ENCODE measurements at places on chromosomes 16 and 17.
A peak's percentile ranks its signal among the peaks of the same experiment; 100 is the strongest.

DNA sequence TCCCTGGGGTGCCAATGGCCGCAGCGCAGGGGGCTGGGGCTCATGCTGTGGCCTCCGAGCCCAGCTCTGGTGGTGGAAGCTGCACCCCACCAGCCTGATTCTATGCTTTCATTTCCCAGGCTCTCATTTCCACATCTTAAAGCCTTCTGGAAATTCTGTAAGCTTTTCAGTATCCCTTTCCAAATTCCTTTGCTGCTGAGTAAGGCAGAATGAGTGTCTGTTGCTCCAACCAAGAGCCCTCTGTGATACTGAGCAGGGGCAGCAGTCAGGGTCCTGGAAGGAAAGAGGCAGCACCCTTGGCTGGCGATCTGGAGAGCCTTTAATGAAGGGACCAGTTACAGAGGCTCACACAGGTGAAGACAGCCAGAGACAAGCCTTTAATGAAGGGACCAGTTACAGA lies 79.5 kb upstream of the FOXF1 start:
- DNase-seq: no peak

GRCh38 chr17:1110541-1110861 lies 69.3 kb downstream of the ABR start:
- DNase-seq: no peak

DNA sequence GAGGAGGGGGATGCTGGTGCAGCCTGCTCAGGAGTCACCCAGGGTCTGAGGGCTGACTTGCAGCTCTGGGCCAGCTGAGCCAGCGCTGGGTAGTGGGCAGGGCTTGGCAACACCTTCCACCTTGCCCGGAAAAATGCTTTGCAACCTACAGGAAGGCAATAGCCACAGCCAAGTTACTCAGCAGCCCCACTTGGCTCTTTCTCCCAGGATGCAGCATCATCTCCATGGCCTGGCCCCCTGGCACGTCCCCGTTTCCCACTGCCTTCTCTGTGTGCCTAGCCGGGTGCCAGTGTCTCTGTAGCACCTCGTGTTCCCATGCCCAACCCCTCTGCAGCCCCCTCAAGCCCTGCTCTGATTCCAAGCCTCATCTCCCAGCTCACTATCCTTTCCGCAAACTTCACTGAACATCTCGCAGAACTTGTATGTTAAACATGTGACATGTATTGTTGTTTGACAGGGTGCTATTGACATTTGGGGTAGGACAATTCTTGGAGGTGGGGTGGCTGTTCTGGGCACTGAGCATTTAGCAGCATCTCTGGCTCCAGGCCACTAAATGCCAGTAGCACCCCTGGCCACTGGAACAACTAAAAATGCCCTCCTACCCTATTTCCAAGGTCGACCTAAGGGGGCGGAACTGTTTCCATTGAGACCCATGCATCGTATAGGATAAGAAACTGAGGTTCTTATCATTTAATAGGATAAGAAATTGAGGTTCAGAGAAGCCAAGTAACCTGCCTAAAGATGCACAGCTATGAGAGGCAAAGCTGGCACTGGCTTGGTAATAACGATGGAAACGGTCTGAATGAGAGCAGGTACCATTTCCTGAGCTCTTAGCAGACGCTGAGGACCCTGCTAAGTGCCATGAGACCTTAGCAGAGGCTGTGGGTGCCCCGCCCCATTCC lies 12.2 kb downstream of the DEXI start:
- DNase-seq: no peak

DNA sequence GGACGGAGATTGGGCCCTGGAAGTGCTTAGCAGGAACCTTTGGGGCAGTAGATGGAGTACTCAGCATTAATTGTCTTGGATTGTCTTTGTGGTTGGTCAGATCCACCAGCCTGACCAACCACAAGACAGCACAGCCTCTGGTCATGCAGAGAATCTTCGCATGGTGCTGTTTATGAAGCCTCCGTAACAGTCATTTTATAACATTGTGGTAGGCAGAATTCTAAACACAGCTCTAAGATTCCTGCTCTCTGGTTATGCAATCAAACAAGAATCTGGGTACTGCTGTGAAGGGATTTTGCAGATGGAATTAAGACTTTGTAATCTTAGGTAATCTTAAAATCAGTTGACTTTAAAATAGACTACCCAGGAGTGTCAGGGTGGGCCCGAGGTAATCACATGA lies 312.2 kb upstream of the GOT2 start:
- no peak for DNase-seq

DNA sequence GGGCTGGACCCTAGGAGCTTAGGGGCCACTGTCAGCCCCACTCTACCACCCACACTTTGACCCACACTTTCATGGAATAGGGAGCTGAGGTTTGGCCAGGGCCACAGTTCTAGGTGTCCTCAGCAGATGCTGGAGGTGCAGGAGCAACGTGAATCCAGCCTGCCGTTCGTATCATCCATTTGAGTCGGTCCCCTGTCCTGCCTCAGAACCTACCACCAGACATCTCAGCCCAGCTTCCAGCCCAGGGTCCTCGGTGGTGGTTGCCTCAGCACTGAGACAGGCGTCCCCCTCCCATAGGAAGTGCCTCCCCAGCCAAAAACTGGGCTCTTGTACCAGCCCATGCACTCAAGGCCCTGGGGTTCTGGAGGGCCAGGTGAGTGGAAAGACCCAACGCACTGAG lies 359 bp upstream of the ITGAE start:
- DNase-seq: no peak

DNA sequence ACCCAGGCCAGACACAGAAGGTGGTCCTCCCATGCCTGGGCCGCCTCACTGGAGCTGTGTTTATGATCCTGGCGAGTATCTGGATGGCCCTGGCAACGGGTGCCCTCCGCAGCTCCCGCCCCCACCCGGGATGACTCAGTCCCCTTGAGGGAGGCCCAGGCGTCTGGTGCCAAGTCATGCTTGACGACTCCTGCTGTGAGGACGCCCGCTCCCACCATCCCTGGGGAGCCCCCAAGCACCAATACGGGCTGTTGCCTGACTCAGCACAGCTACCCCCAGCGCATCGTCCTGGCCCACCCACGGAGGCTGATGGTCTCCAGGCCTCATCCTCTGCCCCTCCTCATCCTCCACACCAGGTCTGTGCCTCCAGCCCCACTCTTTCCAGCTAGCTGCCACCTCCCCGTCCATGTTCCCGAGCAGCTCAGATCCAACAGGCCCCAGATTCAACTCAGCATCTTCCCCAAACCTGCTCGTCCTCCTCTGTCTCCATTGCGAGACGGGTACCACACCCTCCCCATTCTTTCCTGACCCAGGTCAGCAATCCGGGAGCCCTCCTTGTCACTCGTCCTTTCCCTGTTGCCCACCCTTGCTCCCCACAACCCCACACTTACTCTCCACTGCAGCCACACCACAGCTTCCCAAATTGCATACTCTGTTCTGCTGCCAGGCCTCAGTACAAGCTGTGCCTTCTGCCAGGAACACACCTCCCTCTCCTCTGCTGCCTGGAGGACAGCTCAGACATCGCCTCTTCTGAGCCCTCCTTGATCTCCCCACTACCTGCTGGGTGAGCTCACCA lies 2.6 kb downstream of the CAMKK1 start:
- no peak for DNase-seq

GRCh38 chr17:79323566-79323965 lies 248.9 kb downstream of the ENGASE start:
- DNase-seq: no peak

DNA sequence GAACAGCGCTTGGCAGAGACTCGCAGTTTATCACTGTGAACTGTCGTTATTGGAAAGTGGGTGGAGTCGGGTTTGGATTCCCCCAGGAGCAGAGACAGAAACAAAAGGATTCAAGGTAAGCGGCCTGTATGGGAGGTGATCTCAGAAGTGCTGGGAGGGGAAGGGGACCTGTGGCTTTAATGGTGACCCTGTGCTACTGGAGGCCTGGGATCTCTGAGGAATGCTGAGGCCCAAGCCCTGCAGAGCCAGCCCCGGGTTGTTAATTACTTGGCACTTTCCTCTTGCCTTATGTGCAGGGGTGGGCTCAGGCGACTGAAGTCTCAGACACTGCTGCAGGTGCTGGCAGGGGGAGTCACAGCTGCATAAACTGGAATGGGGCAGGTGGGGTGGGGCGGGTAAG lies 27.4 kb downstream of the IRF8 start:
- no peak for DNase-seq

- DNase-seq: no peak
Measured at GRCh38 chr17:73532421-73532901, 111.8 kb downstream of the SDK2 start.

- DNase-seq: no peak
Measured at GRCh38 chr17:2608350-2608913, 15.0 kb downstream of the PAFAH1B1 start.

DNA sequence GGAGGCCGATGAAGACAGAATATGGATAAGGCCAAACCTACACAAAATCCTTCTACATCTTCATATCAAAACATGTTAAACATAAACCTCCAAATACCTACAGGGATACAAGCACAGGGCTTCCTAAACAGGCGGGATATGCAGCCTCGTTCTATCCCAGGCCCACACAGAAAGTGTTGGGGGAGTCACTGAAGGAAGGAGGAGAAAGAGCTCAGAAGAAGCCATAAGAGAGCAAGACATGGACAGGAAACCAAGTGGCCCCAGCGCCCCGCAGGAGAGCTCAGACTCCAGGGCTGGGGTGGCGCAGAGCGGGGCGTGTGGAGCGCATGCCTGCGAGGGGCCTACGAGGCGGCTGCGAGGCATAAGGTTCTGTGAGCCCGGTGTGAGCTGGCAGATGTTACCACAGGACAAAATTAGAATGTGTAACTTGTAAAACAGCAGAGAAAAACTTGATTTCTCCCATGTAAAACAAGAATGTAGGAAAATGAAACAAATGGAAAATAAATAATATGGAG lies 11.0 kb upstream of the FASN start:
- DNase-seq: no peak

DNA sequence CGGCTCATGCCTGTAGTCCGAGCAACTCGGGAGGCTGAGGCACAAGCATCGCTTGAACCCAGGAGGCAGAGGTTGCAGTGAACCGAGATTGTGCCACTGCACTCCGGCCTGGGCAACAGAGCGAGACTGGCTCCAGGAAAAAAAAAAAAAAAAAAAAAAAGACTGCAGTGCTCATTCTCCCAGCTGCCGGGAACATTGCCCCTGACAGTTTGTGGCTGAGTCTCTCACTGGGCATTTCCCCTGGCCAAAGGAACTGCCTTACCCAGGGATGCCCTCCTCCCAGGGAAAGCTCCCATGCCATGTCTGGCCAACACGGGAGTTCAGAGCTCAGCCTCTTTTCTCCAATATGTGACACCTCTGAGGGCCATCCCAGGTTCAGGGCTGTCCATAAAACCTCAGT lies 21.3 kb upstream of the USP10 start:
- no peak for DNase-seq

GRCh38 chr16:22373662-22374310 lies 633 bp downstream of the CDR2 start:
- DNase-seq: peak; percentile 20

DNA sequence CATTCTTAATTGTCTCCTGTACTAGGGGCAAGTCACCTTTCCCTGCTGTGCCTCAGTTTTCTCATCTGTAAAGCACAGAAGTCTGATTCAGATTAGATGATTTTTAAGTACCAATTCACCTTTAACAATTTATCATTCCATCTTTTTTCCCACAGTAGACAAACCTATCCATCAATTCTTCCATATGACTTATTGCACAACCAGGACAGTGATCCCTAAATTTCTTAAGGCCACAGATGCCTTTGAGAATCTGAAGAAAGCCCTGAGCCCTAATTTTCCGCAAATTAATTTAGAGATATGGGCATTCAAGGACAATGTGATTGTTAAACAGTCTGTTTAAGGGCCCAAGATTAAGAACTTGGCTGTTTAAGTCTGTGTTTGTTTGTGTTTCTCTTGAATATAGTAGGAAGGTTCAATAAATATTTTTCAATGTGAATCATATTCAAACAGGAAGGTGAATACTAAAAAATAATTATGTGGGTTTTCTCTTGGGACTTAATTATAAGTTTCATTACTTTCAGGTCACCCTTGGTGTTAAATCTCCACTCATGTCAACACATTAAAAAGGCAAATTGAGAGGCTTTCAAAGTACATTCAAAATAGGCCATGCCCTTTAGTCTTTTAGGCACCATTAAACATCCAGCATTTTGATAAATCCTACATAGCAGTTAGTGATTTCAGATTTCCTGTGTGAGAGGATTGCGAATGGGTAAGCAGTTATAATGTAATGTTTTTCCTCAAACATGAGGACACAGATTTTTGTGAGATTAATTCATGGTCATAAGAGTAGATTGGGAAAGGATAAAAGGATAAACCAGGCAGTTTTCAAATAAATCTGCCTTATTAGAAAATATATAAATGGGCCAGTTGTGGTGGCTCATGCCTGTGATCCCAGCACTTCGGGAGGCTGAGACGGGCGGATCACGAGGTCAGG lies 34.9 kb upstream of the MMD start:
- DNase-seq: no peak

GRCh38 chr17:40632216-40632615 lies 15.4 kb downstream of the SMARCE1 start:
- DNase-seq: no peak

- DNase-seq: no peak
Measured at GRCh38 chr17:80872501-80873306, 118.9 kb upstream of the CHMP6 start.
